ENCODE measurements at places on chromosomes 12 and 14.
A peak's percentile ranks its signal among the peaks of the same experiment; 100 is the strongest.

- peak; percentile 91 for DNase-seq
Observed at GRCh38 chr14:23078692-23079116, 16.2 kb downstream of the ACIN1 start.

DNA sequence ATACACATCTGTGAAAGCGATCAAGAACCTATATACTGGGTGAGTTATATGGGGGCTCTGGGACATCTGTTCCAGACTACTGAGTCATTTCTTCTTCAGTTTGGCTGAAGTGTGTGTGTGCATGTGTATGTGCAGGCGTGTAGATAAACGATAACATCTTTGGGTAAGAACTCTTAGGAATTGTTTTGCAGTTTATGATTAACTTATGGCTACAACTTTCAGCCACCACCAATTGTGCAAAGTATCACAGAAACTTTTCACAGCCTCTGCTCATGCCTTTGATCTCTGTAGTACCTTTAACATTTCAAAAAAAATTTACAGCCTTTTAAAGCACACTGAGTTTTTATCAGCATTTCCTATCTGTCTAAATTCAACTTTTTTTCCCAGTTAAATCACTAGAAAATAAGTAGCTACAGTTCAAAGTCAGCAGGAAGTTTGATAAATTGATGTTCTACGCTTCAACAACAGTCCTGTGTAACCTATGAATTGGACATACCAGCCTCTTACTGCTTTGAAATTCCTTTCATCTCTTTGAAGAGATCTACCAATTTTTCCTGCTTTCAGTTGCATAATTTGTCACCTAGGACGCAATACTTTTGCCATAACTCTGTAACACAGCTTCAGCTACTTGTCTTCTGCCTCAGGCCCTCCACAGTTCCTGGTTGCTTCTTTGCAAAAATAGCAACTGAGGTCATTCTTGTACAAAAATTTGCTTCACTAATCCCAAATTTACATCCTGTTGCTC lies 43.0 kb downstream of the PPM1H start:
- DNase-seq, result no peak

- no peak for DNase-seq
Observed at GRCh38 chr12:54279227-54279631, 693 bp downstream of the CBX5 start.

GRCh38 chr12:95337146-95337545 lies 119.5 kb downstream of the VEZT start:
- no peak for DNase-seq

- no peak for DNase-seq
Observed at GRCh38 chr12:45204757-45205156, 11.1 kb upstream of the ANO6 start.

DNA sequence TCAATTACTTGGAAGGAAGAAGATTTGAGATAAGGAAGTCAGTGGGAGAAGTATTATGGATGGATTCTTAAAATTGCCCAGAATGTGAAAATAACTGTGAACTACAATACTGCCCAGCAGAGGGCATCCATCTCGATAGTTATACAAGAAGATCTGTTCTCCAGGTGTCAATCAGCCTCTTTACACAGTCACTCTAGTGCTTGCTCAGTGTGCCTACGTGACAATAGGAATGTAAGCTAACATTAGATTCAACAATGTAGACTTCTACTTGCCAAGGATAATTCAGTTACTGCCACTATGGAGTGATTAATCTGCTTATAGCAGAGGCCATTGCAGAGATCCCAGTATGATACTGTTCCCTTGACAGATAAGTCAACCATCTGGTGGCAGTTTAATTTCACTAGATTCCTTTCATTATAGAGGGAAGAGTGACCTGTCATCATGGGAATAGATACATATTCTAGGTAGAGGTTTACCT lies 10.6 kb upstream of the MAP4K5 start:
- peak; percentile 38 for DNase-seq

DNA sequence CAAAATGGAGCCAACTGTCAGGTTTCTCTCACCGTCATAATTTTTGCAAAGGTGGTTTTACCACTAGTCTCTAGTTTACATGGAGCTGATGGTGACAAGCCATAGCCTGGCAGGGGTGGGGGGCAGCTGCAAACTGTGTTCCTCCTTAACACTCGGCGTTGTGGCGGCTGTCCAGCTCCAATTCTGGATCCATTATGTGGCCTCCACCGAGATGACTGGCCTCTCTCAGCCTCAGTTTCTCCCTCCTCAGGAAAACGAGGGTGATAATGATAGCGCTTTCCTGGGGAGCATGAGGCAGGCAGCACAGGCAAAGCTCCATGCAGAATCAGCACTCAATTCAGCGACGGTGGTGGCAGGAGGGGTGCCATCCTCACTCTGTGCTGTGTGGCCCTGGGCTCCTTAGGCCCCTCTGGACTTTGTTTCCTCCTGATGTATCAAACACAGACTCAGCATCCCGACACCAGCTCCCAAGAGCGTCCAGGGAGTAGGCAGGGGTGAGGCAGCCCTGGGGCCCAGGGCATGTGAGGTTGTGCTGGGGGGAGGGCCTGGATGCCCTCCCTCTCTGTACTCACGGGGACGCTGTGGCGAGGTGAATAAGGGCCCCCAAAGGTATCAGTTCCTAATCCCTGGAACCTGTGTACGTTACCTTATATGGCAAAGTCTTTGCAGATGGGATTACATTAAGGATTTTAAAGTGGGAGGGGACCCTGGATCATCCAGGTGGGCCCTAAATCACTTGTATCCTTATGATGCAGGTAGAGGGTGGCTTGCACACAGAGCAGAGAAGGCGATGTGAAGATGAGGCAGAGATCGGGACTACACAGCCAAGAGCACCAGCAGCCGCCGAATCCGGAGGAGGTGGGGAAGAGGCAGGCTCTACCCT lies 46.8 kb upstream of the EIF5 start:
- no peak for DNase-seq

GRCh38 chr12:105622220-105622619 lies 291.7 kb downstream of the C12orf75 start:
- no peak for DNase-seq

GRCh38 chr12:21642707-21643389 lies 14.8 kb downstream of the LDHB start:
- DNase-seq, result no peak

- DNase-seq, result no peak
Observed at GRCh38 chr12:55682087-55682796, 25.5 kb downstream of the ITGA7 start.

- no peak for DNase-seq
Observed at GRCh38 chr14:78902010-78902623, 731.9 kb downstream of the NRXN3 start.

- DNase-seq, result no peak
Observed at GRCh38 chr12:28876196-28876798, 272.8 kb upstream of the FAR2 start.

- peak; percentile 97 for DNase-seq
Observed at GRCh38 chr14:99266181-99267178, 5.5 kb downstream of the BCL11B start.

DNA sequence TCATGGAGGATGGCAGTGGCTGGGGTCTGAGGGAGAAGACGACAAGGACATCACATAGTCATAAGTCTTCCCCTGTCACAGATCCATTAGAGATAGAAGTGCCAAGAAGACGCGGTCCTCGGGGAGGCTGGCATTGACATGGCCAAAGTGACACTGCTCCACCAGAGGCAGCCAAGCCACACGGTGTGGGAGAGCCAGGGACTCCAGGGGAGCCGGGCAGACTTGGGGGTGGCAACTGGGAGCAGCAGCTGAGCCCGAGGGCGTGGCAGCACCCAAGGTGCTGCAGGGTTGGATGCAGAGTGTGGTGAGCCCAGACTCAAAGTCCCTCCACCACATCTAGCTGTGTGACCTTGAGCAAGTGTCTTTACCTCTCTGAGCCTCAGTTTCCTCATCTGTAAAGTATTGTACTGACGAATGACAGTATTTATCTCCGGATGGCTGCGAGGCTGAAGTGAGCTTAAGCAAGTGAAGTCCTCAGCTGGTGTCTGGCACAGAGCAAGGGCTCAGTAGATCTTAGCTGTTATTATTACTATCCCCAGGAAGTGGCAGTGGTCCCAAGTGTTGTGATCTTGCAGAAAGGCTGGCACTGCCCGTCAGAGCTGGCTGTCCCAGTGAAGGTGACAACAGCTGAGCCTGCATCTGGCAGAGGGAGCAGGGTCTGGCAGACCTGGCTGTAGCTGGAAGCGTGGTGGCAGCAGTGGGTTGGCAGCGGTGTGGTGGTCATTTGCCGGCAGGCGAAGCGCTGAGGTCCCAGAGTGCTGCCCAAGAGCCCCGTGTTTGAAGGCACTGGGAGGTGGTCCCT lies 54.9 kb downstream of the ZNF664 start:
- no peak for DNase-seq

DNA sequence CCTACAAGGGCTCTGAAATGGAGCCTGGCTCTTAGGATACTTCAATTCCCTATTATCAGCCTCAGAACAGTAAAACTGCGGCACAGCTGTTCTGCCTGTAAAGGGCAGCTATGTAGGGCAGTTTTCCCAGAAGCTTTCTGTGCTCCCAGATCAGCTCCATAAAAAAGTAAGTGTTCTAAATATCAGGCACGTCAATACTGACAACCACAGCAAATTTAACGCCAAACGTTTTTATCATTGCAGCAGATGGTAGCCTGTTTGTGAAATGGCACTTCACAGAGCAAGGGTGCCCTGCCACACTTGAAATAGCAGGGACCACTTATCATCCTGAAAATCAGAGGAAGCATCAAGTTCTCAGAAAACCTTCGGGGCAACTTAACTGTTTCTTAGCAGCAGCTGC lies 54.8 kb upstream of the PTHLH start:
- DNase-seq, result no peak

GRCh38 chr14:49732896-49733295 lies 35.1 kb upstream of the KLHDC2 start:
- no peak for DNase-seq

DNA sequence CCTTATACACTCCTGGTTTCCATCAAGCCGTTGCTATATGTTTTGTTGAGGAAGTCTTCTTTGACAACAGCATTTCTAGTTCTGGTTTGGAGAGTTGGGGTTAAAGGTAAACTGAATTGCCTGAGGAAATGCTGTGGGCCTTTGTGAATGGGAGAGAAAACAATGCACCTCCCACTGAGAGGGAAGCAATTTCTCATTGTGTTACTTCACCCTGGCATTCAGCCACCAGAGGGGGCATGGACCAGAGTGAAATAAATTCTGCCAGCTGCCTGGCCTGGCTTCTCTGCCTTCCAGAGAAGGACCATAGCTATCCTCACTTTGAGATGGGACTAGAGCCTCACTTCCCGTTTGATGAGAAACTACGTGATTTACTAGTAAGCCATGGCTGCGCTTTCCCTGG lies 475.3 kb downstream of the EGLN3 start:
- DNase-seq, result no peak

DNA sequence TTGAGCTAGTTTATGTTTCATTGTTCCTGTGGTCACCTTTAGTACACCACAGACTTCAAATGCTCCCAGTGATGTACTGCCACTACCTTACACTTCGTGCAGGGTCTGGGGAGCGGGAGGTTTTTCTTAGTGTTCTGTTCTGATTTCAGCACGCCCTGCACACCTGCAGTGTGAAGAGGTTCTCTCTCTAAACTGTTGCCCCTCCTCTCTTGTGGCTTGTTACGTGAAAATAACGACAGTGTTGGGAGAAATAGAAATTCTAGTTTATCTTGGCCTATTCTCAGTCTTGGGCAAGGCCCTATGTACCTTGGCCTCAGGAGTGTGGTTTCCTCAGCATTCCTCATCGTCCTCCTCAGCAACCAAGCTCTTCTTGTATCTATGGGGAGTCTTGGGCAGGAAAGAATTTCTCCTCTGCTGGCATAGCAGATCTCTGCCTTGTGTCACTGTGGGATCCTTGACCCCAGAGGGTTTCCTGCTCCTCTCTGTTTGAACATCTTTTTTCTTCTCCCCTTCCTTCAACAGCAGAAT lies 48.6 kb downstream of the EIF2S3B start:
- DNase-seq, result no peak

- DNase-seq, result no peak
Observed at GRCh38 chr12:84964048-84964447, 51.4 kb upstream of the SLC6A15 start.

DNA sequence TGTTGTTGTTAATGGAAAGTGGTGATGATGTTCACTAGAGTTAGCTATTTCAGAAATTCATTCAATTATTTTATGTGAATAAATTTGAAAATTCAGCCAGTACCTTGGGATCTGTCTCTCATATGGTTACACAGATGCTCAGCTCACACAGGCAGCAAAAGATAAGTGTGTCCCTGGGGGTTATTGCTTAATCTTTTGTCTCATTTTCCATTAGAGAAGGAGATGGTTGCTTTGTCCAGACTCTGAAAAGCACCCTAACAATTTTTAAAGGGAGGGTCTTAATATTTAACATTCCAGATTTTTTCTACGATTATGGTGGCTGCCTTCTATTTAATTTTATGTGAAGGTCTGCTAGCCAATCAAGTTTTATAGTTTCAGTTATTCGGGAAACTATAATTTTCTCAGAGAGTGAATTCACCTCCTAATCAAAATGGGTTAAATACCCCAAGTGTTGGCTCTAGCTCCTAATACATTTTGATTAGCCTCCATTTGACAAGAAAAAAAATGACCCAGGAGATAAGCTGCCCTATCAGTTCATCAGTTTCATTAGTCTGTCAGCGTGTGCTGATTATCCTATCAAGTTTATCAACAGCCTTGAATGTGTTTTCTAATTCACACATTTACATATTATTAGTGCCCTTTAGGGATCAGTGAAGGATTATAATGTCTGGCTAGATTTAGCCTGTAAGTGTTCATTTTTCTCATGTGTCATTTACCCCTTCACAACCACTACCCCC lies 282.1 kb downstream of the TMTC2 start:
- no peak for DNase-seq

- DNase-seq, result no peak
Observed at GRCh38 chr14:102770147-102771123, 6.8 kb upstream of the TRAF3 start.

DNA sequence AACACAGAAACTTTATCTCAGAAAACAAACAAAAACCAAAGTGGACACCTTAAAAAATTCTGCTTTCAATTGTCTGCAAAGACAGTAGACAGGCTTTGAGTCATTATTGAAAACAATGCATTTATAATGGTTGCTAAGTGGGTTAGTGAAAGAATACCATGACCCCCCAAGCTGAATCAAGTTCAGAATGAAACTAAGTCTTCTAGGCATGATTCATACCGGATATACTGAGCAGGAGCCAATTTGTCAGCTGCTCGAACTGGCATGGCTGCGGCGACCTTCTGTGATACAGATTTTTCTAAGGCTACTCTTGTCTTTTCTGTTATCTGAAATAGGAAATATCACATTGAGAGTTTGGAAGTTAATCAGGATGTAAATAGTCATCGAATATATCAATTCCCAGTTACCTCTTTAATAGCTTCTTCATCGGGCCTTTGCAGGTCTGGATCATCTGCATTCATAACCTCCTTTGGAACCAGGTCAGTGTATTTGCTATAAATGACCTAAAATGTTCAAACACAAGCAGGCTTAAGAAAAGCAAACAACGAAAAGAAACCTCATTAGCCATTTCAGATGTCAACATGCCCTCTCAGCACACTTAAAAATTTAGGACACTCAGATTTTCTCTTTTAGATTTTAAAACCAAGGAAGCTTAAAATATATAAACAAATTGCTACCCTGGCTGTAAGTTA lies 22.3 kb downstream of the SNW1 start:
- DNase-seq, result no peak

Measured in lower leg skin (tissue), 4 donors.